ENCODE measurements at places on chromosomes 11 and 22.

GRCh38 chr11:73467505-73467904 lies 91.3 kb downstream of the RELT start:
- DNase-seq = no peak

GRCh38 chr22:42414565-42415303 lies 17.5 kb downstream of the NFAM1 start:
- DNase-seq = no peak

- no peak for DNase-seq
These were observed 14.5 kb downstream of the SHANK2 start for GRCh38 chr11:71237853-71238252.

GRCh38 chr22:46163557-46163888 lies 13.2 kb downstream of the PPARA start:
- no peak for DNase-seq

DNA sequence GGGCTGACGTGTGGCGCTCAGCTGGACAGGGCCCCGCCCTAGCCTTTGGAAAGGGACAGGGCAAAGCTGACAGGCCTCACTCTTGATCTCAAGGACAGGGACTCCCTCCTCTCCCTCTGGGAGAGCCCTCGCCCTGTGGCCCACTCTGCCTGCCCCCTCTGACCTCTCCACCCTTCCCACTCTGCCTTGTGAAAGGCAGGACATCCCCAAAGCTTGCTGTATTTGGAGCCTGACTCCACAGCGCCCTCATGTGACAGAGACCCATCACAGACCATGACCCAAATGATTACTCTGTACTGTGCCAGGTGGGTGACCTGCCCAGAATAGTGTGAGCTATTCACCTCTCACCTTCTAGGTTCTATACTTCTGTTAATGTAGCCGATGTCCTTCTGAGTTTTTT lies 18.8 kb downstream of the P2RY2 start:
- DNase-seq = no peak

GRCh38 chr22:19772673-19773469 lies 12.3 kb downstream of the TBX1 start:
- no peak for DNase-seq
